A549 (cell line): ENCODE measurements at places on chromosomes 13 and 19.
A peak's percentile ranks its signal among the peaks of the same experiment; 100 is the strongest.

DNA sequence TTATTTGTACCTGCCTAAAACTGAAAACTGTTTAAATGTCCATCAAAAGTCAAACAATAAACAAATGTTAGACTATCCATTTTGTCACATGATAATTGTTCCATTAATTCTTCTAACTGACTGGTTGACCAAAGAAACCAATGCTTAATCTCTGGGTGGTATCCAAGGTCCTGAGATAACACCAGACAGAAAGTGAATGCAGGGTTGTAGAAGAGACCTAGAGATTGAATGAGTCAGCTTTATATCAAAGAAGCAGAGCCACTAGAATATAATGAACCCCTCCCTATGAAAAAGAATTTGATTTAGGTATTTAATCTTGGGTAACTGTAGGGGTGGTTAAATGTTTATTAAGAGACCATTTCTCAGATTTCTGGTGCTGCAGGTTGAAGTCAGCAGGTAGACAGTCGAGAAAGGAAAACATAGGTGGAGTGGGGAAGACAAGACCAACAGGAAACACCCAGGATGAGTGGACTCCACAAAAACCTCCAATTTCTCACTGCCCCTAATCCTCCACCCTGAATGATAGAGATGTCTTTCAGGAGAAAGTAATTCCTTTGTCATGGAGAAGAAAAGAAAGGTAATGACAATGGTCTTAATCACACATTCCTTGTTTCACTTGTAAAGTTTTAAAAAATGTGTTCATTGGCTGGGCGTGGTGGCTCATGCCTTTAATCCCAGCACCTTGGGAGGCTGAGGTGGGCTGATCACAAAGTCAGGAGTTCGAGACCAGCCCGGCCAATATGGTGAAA is 536.4 kb downstream of the IRS2 start:
- DNase-seq = no peak

DNA sequence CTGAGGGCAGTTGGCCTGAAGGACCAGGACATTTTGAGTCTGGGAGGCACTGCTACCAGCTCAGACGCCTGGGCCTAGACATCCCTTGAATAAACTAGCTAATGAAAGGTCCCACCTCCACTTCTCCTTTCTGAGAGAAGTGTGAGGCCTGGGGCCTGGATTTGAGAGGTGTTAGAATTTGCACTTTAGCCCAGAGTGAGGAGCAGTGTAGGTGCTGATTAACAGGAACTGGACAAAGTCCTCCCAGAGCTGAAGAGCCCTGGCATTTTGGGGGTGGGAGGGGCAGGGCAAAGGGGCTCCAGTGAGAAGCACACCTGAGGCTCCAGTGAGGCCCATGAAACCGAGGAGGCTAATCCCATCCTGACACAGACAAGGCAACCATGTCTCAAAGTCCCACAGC is 15.2 kb upstream of the SLC1A5 start:
- DNase-seq = no peak

DNA sequence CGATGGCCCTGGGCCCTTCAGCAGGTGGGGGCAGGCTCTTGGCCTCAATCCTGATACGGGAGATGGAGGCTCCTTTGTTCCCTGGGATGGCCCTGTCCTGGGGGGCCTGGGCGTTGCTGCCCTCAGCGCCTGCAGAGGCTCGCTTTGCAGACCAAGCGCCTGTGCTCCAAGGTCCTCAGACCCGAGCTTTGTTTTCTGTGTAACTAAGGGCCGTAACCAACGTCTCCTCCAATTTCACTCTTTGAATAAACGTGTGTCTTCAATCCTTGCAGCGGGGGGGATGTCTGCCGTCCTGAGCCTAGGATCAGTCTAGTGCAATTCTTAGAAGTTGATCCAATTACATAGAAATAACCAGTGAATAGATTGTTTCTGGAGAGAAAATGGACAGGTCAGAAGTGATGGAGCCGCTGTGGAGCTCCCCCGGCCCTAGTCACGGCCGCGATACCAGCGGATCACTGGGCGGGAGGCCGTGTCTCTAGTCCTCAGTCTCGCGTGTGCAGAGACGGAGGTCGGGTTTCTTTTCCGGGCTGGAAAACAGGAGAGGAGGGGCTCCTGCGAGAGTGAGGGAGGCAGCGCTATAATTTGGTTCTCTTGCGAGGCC is 5.3 kb downstream of the PTBP1 start:
- DNase-seq = no peak

DNA sequence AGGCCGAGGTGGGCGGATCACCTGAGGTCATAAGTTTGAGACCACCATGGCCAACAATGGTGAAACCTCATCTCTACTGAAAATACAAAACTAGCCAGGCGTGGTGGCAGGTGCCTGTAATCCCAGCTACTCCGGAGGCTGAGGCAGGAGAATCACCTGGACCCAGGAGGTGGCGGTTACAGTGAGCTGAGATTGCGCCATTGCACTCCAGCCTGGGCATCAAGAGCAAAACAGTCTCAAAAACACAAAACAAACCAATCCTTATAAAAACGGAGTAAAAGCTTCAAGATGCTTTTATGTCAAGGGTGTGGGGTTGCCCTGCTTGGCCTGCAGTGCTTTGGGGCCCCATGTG is 7.2 kb downstream of the ACP4 start:
- DNase-seq = no peak

DNA sequence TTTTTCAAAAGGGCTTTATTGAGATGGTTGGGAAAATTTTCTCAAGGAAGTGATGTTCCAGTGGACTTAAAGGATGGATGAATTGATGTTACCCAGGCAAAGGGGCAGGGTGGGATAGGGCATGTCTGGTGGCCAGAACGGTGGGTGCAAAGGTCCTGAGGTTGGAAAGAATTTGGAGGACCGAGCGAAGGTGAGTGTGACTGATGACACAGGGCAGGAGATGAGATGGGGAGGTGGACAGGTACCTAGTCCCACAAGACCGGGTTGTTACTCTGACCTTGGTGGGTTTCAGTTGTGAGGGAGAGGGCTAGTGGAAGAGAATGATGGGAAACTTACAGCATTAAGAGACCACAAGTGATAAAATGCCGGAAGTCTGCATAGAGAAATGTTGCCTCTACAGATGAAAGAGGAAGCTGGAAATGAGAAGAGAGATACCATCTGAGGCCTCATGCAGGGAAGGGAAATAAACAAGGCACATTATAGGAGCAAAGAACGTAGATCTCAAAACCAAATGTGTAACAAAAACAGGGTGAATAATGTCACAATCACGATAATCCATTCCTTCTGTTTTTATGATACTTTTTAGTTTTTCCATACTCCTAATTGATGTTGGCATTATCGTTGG is 4.5 kb downstream of the ADGRE1 start:
- DNase-seq = no peak

GRCh38 chr13:93811071-93811737 is 584.6 kb downstream of the GPC6 start:
- DNase-seq = no peak

DNA sequence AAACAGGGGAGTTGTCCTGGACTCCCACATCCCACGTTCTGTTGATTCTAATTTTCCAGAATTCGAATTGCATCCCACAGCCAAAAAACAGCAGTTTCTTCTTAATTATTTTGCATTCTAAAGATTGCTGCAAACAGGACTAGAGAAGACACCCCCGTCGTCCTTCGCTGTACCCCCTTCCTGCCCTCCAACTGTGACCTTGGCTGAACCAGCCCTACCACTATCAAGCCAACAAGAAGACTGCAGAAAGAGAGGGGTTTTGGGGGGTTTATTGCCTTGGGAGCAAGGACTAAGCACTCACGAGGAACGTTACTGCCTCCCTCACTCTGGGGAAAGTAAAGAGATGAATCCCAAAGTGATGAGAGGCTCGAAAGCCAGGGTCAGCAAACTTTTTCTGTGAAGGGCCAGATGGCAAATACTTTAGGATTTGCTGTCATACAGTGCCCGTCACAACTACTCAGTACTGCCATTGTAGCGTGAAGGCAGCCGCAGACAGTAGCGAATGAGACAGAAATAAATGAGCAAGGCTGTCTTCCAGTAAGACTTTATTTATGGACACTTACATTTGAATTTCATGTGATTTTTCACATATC is 32.5 kb upstream of the KATNAL1 start:
- no peak for DNase-seq

DNA sequence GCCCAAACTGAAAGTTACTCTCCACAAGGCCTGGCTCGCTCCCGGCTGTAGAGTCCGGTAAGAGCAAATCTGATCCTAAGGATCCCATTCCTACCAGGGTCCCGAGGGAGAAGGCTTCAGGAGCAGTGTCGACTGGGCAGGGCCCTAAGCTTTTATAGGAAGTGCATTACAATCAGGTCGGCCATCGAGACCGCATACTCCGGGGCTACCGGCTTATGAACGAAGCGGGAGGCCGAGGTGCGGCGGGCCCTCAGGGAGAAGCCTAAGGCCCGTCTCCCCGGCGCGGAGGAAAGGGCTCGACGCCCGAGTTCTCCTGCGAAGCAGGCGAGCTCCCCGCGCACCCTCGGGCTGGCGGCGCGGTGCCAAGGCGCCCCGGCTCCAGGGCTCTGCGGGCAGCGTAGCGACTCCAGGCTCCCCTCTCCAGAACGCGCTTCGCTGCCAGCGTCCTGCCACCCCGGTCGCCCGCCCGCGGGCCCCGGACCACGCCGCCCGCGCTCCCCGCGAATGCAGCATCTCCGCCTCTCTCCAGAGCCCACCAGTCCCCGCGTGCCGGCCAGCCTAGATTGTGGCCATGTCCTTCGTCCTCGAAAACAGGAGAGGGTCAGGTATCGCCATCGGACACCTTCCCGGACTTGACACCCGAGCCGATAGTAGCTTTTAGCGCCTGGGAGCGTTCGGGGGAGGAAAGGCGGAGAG is 1.4 kb downstream of the EFNB2 start:
- DNase-seq = no peak

DNA sequence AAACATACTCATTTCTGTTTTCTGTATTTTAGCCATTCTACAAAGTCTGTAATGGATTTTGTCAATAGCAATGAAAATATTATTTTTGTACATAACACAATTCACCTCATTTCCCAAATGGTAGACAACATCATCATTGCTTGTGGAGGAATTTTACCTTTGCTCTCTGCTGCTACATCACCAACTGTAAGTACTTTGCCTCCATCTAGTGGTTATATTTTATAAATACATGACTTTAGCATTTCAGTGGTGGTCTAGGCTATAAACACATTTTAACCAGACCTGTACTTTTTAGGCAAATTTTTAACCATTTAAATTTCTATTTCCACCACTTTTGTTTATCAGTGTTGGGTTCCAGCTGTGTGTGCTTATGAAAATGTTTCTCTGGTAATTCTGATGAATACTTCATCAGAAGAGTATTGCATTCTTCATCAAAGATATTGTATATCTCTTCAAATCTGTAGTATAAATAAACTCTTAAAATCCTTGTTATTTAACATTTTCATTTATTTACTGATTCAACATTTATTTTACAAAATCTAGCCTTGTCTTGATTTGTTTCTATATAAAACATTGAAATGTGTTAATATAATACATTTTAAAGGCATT is 222.4 kb downstream of the NBEA start:
- DNase-seq = peak; percentile 38

GRCh38 chr19:53311044-53311443 is 22.5 kb upstream of the ZNF845 start:
- no peak for DNase-seq
